ENCODE measurements at places on chromosomes 16 and 17. TPM values are rescaled to one million over a fixed set of nuclear protein-coding genes. Genes with fewer than 3 reads are reported as not detected.

The MEIOB gene
- not detected for total RNA-seq

- no peaks in the 10 kb centered on the region for H3K27me3 ChIP-seq
- no peak overlapping the region for H3K27ac ChIP-seq
- H3K36me3 ChIP-seq = no peaks in the 10 kb centered on the region
- DNase-seq = peak; percentile 73
- H3K4me3 ChIP-seq = no peak overlapping the region
Measured at GRCh38 chr16:68590201-68590994, 51.3 kb downstream of the ZFP90 start.

GRCh38 chr16:30604316-30604947, 5.8 kb downstream of the ZNF689 start:
- no peak overlapping the region for H3K4me3 ChIP-seq
- H3K36me3 ChIP-seq = peaks cover 16% of the 10 kb centered on the region
- no peak overlapping the region for H3K27ac ChIP-seq
- no peak for DNase-seq
- peaks cover 6% of the 10 kb centered on the region for H3K4me1 ChIP-seq

GRCh38 chr16:72224260-72224768, 52.4 kb upstream of the PMFBP1 start:
- H3K4me3 ChIP-seq = no peak overlapping the region
- H3K36me3 ChIP-seq = no peaks in the 10 kb centered on the region
- H3K4me1 ChIP-seq = no peaks in the 10 kb centered on the region

The CLEC3A gene
- not detected for total RNA-seq

The TNFRSF17 gene
- 1.7 TPM for total RNA-seq
